ENCODE measurements at places on chromosomes 2 and 18. TPM values are rescaled to one million over a fixed set of nuclear protein-coding genes. Genes with fewer than 3 reads are reported as not detected.

DNA sequence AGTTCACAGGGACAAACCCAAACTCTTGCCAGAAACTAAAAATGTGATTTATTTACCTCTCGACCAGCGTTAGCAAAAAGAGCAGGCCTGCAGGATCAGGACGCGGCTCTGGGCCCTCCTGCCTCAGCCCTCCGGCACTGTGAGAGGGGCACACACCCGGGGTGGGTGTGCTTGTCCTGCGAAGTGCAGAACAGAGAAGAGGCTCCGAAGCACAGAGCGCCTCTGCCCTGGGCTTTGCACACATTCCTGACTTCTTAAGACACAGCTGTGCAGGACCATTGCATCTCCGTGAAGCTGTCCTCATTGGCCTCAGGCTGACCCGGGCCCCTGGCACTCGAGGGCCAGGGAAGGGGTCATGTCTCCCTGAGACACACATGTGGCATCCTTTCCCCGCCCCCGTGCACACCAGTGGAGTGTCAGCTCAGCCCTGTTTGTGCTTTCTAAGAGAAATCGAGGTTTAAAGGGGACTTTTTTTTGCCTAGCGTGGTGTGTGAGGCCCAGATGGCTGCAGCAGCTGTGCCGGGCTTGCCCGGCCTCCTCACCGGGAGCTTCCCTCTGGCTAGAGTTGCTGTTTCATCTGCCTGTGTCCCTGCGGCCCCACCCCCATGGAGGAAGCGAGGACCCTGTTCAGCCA, 9.9 kb upstream of the NFATC1 start:
- no peaks in the 10 kb centered on the region for H3K4me1 ChIP-seq
- no peaks in the 10 kb centered on the region for H3K36me3 ChIP-seq
- no peak overlapping the region for H3K4me3 ChIP-seq
- DNase-seq = no peak

GRCh38 chr18:73136134-73136533, 268.3 kb upstream of the NETO1 start:
- no peaks in the 10 kb centered on the region for H3K36me3 ChIP-seq
- no peaks in the 10 kb centered on the region for H3K27me3 ChIP-seq
- DNase-seq = no peak
- H3K4me3 ChIP-seq = no peak overlapping the region
- no peak overlapping the region for H3K27ac ChIP-seq

Gene FBXO48
- polyA plus RNA-seq = 0.58 TPM

- H3K4me3 ChIP-seq = no peak overlapping the region
- H3K4me1 ChIP-seq = peaks cover 56% of the 10 kb centered on the region
Observed at GRCh38 chr2:54591551-54591950, 131.9 kb upstream of the EML6 start.

- H3K27me3 ChIP-seq = no peaks in the 10 kb centered on the region
- no peaks in the 10 kb centered on the region for H3K4me1 ChIP-seq
- no peaks in the 10 kb centered on the region for H3K36me3 ChIP-seq
- H3K4me3 ChIP-seq = no peak overlapping the region
- no peak overlapping the region for H3K27ac ChIP-seq
Observed at GRCh38 chr2:183416753-183417152, 292.5 kb downstream of the NUP35 start.

Gene TMEM169
- polyA plus RNA-seq = not detected

GRCh38 chr18:3177902-3178687, 41.7 kb downstream of the MYOM1 start:
- no peaks in the 10 kb centered on the region for H3K27me3 ChIP-seq
- peak; percentile 57 for DNase-seq
- no peak overlapping the region for H3K27ac ChIP-seq
- H3K36me3 ChIP-seq = no peaks in the 10 kb centered on the region
- H3K4me1 ChIP-seq = no peaks in the 10 kb centered on the region

Gene SERPINB3
- 46.5 TPM for polyA plus RNA-seq

Gene KIDINS220
- polyA plus RNA-seq = 4.0 TPM

- no peaks in the 10 kb centered on the region for H3K27me3 ChIP-seq
- H3K27ac ChIP-seq = peak overlapping the region; percentile 34
- H3K36me3 ChIP-seq = no peaks in the 10 kb centered on the region
- H3K4me3 ChIP-seq = peak overlapping the region; percentile 36
Observed at GRCh38 chr2:40489678-40489960, 37.7 kb upstream of the SLC8A1 start.

Gene RAB11FIP5
- 7.0 TPM for polyA plus RNA-seq

GRCh38 chr2:28359222-28360057, 33.2 kb upstream of the FOSL2 start:
- peak; percentile 84 for DNase-seq
- H3K27ac ChIP-seq = peak overlapping the region; percentile 77
- H3K27me3 ChIP-seq = no peaks in the 10 kb centered on the region
- H3K36me3 ChIP-seq = no peaks in the 10 kb centered on the region
- H3K4me1 ChIP-seq = peaks cover 31% of the 10 kb centered on the region

DNA sequence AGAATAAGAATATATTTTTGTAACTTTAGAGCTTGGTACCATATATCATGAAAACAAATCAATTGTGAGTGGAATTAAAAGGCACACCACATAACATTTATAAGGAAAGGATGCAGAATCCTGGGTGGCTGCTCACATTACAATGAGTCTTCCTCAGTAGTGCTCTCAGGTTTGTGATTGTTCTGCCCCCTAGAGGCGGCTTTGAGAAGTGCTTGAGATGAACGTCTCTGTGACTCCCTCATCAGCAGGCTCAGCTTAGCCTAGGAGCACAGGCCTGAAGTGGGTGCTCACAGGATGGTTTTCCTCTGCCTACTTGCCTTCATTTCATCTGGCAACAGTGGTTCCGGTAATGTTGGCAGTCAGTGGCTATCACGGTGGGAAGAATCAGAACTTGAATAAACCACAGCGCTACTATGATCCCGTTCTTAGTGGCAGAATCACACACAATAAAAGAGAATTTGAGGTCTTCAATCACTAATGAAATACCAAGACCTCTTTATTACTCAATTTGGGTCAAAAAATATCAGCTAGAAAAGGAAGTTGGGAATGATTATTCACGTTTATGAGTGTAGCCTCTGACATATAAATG, 38.1 kb upstream of the B4GALT6 start:
- no peak overlapping the region for H3K4me3 ChIP-seq
- H3K4me1 ChIP-seq = peaks cover 19% of the 10 kb centered on the region
- H3K27me3 ChIP-seq = no peaks in the 10 kb centered on the region
- DNase-seq = peak; percentile 91
- H3K27ac ChIP-seq = no peak overlapping the region
- no peaks in the 10 kb centered on the region for H3K36me3 ChIP-seq

GRCh38 chr18:26307161-26307773, 81.0 kb downstream of the TAF4B start:
- no peak overlapping the region for H3K27ac ChIP-seq
- H3K4me3 ChIP-seq = no peak overlapping the region
- H3K36me3 ChIP-seq = no peaks in the 10 kb centered on the region
- no peak for DNase-seq

DNA sequence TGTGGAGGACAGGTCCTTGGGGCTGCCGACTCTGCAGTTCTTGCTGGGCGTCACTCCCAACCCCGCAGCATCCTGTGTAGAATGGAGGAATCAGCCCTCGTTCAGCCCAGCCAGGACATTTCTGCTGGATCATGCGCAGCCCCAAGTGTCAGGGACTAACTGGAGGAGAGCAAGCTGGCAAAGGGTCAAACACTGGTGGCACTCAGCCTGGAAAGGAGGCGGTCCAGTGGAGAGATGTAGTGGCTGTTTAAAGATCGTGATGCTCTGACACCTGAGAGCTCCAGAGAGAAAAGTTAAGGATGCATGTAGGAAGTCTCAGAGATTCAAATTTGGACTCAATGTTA, 63.6 kb upstream of the SH3RF3 start:
- no peak overlapping the region for H3K27ac ChIP-seq
- H3K4me3 ChIP-seq = no peak overlapping the region
- H3K4me1 ChIP-seq = peaks cover 26% of the 10 kb centered on the region
- no peaks in the 10 kb centered on the region for H3K36me3 ChIP-seq
- no peaks in the 10 kb centered on the region for H3K27me3 ChIP-seq
- DNase-seq = peak; percentile 69

DNA sequence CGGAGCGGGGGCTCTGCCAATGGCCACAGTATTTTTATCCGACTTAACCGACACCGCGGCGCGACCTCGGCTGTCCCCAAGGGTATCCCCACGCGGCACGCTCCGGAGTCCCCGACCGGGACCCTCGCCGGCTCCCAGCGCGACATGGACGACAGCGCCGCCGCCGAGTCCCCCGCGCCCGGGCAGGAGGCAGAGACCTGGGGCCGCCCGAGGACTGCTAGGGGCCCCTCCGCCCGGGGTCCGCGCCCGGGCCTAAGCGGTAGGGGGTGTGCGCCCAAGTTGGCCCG, 468 bp downstream of the UXS1 start:
- peak overlapping the region; percentile 94 for H3K27ac ChIP-seq
- DNase-seq = peak; percentile 34
- no peaks in the 10 kb centered on the region for H3K36me3 ChIP-seq
- peaks cover 44% of the 10 kb centered on the region for H3K4me1 ChIP-seq
- H3K4me3 ChIP-seq = peak overlapping the region; percentile 86
- H3K27me3 ChIP-seq = no peaks in the 10 kb centered on the region

DNA sequence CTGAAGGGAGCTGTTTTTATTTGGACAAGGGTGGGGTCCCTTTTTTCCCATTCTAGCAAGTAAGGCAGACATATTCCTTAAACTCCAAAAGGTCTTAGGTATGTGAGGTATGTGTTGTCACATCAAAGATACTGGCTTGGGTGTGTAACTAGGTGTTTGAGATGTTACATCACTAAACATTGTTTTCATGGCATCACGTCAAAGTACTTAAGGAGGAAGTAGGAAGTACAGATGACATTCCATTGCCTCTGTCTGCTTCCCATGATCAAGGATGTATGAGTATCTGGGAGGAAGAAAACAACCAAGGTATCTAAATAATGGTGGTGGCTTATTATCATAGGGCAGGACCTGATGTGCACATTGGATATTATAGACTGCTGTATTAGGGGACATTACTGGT, 39.3 kb downstream of the CD302 start:
- no peaks in the 10 kb centered on the region for H3K27me3 ChIP-seq
- no peak overlapping the region for H3K4me3 ChIP-seq
- no peak overlapping the region for H3K27ac ChIP-seq
- H3K4me1 ChIP-seq = peaks cover 3% of the 10 kb centered on the region
- peaks cover 89% of the 10 kb centered on the region for H3K36me3 ChIP-seq

- no peak overlapping the region for H3K27ac ChIP-seq
- H3K36me3 ChIP-seq = no peaks in the 10 kb centered on the region
- no peak for DNase-seq
- no peaks in the 10 kb centered on the region for H3K27me3 ChIP-seq
- H3K4me3 ChIP-seq = no peak overlapping the region
Observed at GRCh38 chr2:8333177-8333831, 348.6 kb upstream of the ID2 start.

Gene MC2R
- not detected for polyA plus RNA-seq

DNA sequence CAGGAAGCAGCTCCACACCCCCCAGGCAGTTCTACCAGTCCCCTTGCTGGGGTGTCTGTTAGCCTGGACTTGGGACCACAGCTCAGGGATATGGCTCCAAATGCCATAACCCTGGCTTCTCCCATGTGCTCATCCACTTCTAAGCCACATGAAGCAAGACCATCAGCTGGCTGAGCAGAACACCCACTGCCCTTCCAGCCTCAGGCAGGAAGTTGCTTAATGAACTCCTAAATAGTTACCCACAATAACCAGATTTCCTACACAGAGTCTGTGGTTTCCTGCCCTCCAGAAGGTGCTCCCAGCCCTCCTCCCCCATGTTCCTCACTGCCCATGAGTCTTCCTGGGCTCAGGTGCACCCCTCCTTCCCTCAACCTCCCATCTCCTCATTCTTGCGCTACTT, 98.3 kb upstream of the EPC2 start:
- H3K4me3 ChIP-seq = no peak overlapping the region
- H3K27me3 ChIP-seq = no peaks in the 10 kb centered on the region
- H3K27ac ChIP-seq = no peak overlapping the region
- H3K4me1 ChIP-seq = no peaks in the 10 kb centered on the region
- H3K36me3 ChIP-seq = no peaks in the 10 kb centered on the region

DNA sequence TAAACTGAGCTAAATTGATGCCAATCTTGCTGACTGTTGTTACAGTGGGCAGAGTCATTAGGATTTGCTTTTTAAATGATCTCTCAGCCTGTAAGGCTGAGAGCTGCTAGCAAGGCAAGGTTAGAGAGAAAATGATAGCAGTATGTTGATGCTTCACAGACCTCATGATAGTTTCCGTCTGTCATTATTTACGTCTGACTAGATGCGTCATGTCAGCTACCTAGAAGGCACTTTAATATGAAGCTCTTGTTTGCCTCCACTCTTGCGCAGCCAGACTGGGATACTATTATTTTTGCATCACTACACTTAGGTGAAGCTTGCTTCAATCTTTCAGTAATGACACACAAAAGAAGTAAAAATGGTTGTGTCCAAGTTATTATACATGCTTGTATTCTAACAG, 313.8 kb downstream of the LNPK start:
- DNase-seq = no peak
- H3K4me1 ChIP-seq = no peaks in the 10 kb centered on the region
- H3K4me3 ChIP-seq = no peak overlapping the region
- H3K27me3 ChIP-seq = no peaks in the 10 kb centered on the region
- no peak overlapping the region for H3K27ac ChIP-seq

GRCh38 chr2:219247678-219248642, 2.7 kb downstream of the STK16 start:
- no peaks in the 10 kb centered on the region for H3K27me3 ChIP-seq
- peaks cover 82% of the 10 kb centered on the region for H3K4me1 ChIP-seq
- peak; percentile 31 for DNase-seq

DNA sequence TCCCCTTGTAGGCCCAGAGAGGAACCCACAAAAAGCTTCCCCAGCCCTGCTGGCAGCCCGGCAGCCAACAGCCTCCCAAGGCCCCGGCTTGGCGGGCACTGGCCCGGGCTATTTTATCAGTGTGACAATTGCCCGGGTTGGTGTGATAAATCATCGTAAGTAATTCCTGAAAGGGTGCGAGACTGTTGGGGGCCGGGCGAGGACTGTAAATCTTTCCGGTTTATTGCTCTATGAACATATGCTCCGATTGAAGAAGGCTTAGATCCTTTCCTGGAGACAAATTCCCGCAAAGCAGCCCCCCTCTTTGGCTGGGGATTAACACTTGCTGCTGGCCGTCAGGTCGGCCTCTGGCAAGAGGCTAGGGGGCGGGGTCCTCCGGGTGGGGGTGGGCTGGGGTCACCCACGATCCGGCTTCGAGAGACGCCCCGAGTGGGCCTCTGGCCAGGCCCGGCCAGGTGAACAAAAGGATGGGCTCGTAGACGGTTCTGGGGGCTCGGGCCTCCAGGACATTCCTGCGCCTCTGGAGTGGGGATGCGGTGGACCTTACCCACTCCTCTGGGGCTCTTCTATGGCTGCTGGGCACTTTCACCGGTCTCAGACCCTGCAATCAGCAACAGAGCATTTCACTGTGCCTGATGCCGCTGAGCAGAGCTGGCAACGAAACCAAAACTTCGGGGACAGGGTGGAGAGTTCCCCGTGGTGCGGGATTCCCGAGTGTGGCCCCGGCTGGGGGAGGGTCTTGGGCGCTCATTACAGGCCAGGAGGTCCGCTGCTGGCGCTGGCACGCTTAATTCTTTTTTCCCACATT, 2.0 kb downstream of the HOXD3 start:
- peaks cover 99% of the 10 kb centered on the region for H3K27me3 ChIP-seq
- H3K27ac ChIP-seq = no peak overlapping the region
- no peaks in the 10 kb centered on the region for H3K36me3 ChIP-seq

- H3K27me3 ChIP-seq = no peaks in the 10 kb centered on the region
- H3K4me3 ChIP-seq = no peak overlapping the region
- no peaks in the 10 kb centered on the region for H3K4me1 ChIP-seq
- no peak overlapping the region for H3K27ac ChIP-seq
- no peaks in the 10 kb centered on the region for H3K36me3 ChIP-seq
- no peak for DNase-seq
Observed at GRCh38 chr18:49151482-49151881, 200.7 kb upstream of the SMAD7 start.

Gene UGT1A7
- polyA plus RNA-seq = not detected
